ENCODE measurements at places on chromosomes 2 and 18. TPM values are rescaled to one million over a fixed set of nuclear protein-coding genes. Genes with fewer than 3 reads are reported as not detected.

GRCh38 chr18:48800876-48801727 is 149.7 kb downstream of the SMAD7 start:
- no peak for DNase-seq

The C2orf80 gene
- not detected for total RNA-seq

DNA sequence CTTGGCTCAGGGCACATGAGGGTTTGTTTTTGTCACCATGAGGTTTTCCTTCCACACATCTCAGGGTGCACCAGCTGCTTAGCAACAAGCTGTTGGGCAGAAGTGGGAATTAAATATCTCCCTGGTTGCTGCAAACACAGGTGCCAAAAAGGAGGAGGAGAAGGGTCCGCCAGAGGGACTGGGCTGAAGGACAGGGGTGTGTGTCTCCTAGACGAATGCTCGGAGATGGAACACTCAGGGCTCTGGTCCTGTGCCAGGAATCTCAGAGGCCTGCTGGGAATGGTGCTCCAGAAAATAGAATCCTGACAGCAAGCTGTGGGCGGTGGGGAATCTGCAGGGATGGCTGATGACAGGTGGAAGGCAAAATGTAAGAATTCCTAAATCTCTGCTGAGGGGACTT is 94.5 kb downstream of the VSNL1 start:
- no peak for DNase-seq

DNA sequence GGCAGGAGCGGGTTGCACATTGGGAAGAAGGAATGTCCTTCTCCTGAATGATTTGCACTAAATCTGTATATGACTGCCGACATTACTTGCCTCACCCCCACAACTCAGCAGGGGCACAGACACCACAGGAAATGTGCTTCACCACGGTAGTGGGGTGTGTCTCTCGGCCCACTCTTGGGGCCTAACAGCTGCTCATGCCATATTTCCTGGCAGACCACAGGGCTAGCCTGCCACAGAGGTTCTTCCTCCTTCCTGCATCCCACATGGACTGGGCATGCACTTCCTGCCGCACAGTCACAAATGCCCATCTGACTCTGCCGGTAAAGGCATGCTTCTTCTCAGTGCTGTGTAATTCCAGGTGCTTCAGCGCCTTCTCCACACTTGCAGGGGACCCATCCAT is 10.3 kb upstream of the PAPOLG start:
- DNase-seq, result no peak

The INHBB gene
- 7.1 TPM for total RNA-seq

The IL18R1 gene
- total RNA-seq, result 4.5 TPM

Data from skin of body (tissue), 3 donors.